H9 (cell line): ENCODE measurements at places on chromosomes 4 and X.
A peak's percentile ranks its signal among the peaks of the same experiment; 100 is the strongest.

DNA sequence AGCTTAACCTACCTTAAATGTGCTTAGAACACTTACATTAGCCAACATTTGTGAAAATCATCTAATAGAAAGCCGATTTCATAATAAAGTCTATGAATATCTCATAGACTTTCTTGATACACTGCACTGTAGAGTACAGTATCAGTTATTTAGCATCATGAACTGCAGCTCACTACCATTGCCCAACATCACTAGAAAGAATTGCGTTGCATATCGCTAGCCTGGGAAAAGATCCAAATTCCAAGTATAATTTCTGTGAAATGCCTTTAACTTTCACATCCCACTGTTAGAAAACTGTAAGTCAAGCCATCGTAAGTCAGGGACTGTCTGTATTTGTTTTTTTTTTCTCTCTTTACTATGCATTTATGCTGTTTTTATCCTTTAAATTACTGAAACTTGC, 918.6 kb upstream of the PABPC4L start:
- no peak for DNase-seq

DNA sequence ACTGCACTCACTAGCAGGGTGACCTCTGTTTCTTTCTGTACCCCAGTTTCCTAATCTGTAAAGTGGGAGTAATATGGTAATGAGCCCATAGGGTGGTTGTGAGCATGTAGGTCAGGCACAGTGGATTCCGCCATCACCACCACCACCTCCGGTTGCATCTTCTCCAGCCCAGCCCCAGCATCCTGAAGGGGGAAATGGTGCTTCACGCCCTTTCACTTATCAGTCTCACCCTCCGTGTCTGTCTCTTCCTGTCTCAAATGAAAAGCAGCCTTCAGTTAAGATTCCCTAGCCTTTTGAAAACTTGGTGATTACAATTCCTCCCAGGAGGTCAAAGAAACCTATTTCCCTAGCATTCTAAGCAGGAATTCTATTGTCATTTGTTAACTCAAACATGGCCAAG, 16.9 kb upstream of the XPNPEP2 start:
- DNase-seq: no peak

DNA sequence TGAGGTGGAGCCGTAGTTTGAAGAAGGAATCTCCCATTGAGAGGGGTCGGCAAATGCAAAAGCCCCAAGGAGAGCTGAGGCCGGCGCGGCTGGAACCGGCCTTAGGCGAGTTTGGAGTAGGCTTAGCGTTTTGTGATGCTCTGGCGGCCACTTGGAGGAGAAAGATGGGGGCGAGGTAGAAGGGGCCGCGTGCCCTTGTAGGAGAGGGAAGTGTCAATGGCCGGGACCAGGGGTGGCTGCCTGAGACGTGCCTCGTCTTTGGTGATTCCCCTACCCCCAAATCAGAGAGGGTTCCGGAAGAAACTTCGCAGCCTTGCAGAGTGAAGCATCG, 11.7 kb downstream of the MSX1 start:
- no peak for DNase-seq

DNA sequence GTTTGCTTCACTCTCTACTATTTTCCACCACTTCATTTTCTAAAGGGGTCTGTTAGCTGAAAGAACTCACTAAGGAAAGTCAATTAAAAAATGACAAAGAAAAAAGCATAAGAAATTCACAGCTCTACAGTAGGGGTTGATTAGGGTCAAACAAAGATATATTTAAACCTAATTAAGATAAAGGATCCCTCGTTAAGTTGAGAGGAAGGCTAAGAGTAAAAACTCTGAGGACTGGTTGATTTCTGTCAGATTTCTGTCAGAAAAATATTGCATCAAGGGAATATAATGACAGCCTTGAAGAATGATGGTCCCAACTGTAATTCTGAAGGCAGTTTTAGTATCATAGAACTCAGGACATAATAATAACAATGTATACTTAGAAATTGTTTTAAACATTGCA, 218.0 kb downstream of the QDPR start:
- DNase-seq: no peak

DNA sequence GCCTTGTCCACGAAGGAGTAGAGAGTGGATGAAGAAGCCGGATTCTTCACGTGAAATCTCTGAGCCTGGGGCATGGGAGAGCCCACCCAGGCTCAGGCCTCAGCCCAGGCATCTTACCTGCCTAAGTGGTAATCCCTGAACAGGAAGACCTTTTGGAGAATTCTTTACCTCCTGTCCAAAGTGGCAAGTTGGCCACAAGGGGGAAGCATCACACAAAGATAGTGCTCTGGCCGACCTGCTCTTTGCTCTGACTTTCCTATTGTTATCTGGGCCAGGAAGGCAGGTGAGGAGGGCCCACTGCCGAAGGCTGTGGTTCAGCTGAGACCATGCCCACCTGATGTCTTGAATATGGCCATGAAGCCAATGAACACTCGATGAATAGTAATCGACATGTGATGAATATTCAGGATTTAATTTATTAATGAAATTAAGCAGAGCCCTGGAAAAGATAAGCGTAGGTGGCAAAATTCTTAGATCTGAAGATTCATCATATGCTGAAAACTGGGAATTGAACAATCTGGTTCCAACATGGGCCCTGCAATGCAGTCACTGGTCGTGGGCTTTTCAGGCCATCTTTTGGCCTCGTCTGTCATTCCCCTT, 93.8 kb downstream of the PDGFRA start:
- peak; percentile 85 for DNase-seq

DNA sequence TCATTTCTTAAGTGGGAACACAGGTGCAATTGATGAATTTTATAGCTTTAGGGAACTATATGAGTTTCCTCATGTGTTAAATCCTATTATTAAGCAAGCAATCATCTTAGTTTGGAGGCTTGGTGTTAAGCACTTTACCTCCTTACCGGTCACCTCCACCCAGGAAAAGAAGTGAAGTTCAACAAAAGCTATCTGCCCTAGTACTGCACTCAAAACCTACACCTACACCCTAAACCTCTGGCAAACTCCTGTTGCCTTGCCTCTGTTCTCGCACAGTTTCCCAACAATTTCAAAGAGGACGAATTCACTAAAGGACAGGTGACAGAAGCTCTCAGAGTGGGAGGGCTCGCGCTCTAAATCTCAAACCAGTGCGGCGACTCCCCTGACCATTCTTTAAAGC, 85.7 kb upstream of the TENT5D start:
- no peak for DNase-seq

- no peak for DNase-seq
Measured at GRCh38 chr4:109195646-109196045, 106.8 kb downstream of the COL25A1 start.

- peak; percentile 64 for DNase-seq
Measured at GRCh38 chrX:153578200-153578835, 20.6 kb downstream of the CCNQ start.

GRCh38 chr4:95516528-95517017, 32.2 kb downstream of the UNC5C start:
- DNase-seq: no peak

DNA sequence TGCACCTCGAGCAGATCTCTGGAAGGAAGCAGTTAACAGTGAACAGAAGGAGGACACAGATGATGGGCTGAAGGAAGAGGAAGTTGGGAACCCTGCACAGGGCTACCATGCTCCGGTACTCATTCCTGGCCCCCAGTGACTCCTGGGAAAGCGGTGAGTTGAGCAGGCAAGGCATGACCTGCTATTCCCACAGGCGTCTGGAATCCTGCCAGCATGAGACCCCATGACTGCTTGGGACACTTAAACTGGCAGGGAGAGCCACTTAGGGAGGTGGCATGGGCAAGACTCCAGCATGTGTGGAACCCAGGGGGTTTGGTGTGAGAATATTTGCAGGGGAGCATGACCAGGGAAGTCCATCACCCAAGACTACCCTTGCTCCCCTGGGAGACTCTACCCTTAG, 1056.4 kb upstream of the POU3F4 start:
- no peak for DNase-seq

- no peak for DNase-seq
Measured at GRCh38 chr4:156176896-156177295, 223.2 kb upstream of the CTSO start.

DNA sequence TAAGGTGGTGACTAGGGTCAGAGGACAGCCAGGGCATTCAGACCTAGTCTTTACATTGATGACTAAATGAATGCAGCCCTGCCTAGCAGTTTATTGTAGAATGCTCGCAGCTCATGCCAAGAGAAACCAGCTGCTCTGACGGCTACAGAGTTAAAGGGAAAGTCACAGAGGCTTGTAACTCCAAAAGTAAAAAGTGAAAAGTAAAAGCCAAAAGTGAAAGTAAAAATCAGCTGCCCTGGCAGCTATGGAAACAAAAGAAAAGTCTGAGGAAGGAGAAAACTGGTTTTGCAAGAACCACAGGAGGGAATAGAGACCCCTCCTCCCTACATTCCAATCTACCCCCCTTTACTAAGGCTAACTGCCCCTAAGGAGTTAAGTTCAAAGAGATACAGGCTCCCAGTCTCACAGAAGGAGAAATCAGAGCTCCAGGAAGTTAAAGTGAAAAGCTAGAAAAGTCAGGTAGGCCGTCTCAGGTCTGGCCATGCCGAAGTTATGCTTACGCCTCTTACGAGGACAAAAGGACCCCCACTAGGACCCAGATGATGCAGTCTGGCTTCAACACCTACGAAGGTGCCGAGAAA, 6.0 kb downstream of the GAGE10 start:
- peak; percentile 51 for DNase-seq

GRCh38 chrX:68726366-68726765, 78.9 kb downstream of the STARD8 start:
- no peak for DNase-seq

GRCh38 chr4:78956975-78957374, 17.7 kb upstream of the PAQR3 start:
- no peak for DNase-seq

DNA sequence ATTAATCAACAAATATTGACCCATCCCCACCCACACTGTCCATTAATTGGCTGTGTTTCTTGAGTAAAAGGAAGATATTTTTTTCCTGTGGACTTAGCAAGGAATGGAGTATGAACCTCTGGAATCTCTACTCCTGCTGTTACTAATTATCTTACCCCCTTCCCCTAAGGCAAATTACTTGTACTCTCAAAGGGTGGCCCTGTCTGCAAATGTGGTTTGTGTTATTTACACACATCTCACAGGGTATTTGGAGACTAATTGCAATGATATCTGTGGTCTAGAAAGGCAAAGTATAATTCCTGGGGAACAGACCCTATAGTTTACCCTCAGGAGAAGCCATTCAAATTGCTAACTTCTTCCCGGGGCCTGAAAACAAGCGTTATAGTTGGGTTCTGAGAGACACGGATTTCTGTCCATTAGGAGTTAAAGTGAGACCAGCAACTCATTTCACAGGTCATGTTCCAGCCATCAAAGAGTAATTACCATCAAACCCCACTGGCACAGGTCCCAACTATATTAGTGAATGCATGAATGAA, 133.0 kb upstream of the RASGEF1B start:
- no peak for DNase-seq

DNA sequence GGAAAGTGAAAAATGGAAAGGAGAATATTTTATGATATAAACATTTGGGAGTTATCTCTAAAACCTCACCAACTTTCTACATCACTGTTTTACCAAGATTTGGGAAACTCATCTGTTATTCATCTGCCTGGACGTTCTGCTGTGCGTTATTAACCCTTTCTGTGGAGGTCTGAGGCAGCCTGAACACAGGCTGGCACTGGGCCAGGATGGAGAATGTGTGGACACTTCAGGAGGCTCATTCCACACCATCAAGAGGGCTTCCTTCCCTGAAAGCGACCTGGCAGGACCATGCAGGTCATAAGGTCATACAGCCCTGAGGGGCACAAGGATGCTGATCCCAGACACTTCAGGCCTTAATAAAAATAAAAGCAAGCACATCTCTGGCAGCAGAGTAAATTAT, 31.2 kb upstream of the TMEM184C start:
- DNase-seq: no peak

DNA sequence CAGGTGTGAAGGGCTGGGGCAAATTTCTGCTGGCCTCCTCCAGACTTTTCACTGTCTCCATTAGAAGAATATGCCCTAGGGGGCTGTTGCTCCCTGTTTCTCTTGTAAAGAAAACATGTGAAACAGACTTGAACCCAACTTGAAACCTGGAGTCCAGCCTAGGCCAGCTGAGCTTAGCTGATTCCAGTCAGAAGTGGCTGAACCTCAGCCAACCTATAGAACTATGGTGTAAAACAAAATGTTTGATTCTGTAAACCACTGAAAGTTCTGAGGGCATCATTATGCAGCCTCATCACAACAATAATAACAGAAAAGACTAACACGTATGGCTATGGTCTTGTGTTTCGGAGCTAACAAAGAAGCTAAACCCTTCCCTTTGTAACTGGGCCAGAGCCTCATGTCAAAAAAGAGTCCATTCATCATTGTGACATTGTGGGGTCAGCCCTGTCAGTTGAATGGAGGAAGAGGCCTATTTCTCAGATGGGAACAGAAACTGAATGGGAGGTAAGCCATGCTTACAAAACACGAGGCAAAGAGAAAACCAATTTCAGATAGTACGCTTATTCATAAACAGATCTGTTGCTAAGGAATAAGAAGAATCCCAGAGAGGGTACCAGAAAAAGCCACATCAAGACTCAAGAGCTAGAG, 34.1 kb downstream of the SETD7 start:
- no peak for DNase-seq

- peak; percentile 97 for DNase-seq
Measured at GRCh38 chr4:153789741-153790499, 1.0 kb upstream of the SFRP2 start.

GRCh38 chrX:149152941-149153340, 352.2 kb downstream of the IDS start:
- no peak for DNase-seq

GRCh38 chrX:13670197-13670596, 17.3 kb downstream of the TCEANC start:
- no peak for DNase-seq

GRCh38 chrX:130840345-130840744, 62.7 kb downstream of the ENOX2 start:
- no peak for DNase-seq

- DNase-seq: no peak
Measured at GRCh38 chrX:6738518-6739470, 203.9 kb upstream of the VCX3A start.

- no peak for DNase-seq
Measured at GRCh38 chr4:146932116-146932515, 13.5 kb downstream of the TTC29 start.

DNA sequence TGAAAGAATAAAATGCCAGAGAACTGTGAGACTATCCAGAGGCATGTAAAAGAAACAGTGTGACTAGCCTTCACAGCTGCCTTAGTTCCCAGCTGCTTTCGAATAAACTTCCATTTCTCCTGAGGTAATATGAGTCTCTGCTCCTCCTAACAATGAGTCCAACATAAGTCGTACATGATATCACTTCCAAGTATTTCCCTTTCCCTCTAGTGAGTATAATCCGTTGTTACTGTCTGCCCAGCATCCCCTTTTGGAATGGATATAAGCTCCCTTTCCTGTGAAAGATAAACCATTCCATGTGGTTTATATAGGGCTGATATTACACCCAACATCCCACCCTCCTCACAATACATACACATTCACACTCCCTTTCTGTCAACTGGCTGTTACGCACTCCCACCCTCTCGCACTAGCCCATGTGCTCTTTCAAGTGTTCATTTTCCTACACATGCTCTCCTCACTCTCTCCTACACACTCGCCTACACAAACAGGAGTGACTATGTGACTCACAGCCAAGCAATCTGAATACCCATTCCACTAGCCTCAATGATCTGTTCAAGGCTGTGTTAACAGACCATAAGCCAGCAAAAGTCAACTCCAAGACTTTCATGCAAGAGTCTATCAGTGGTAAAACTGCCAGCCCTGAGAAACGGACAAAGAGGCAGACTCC, 5.0 kb downstream of the NAF1 start:
- DNase-seq: no peak
